ENCODE measurements at places on chromosomes 7 and 10. TPM values are rescaled to one million over a fixed set of nuclear protein-coding genes. Genes with fewer than 3 reads are reported as not detected.

GRCh38 chr10:90175161-90175681 lies 473.8 kb downstream of the KIF20B start:
- no peak for DNase-seq

DNA sequence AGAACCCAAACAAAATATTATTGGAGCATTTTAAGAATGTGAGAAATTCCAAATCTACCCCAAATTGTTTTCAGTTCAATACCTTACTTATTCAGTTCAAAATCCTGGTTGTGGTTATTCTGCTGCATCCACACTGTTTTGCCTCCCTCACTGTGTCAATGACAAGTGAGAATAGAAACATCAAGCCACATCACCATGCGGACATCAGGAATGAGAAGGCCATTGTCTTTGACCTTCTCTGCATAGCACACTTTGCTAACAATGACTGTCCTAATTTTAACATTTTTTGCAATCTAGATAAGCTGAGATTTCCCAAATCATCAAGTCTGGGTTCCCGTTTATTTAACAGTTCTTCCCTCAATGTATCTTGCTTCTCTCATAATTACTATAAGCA lies 93.7 kb downstream of the ELAPOR2 start:
- no peak for DNase-seq

LFNG gene
- 70.1 TPM for total RNA-seq

DNA sequence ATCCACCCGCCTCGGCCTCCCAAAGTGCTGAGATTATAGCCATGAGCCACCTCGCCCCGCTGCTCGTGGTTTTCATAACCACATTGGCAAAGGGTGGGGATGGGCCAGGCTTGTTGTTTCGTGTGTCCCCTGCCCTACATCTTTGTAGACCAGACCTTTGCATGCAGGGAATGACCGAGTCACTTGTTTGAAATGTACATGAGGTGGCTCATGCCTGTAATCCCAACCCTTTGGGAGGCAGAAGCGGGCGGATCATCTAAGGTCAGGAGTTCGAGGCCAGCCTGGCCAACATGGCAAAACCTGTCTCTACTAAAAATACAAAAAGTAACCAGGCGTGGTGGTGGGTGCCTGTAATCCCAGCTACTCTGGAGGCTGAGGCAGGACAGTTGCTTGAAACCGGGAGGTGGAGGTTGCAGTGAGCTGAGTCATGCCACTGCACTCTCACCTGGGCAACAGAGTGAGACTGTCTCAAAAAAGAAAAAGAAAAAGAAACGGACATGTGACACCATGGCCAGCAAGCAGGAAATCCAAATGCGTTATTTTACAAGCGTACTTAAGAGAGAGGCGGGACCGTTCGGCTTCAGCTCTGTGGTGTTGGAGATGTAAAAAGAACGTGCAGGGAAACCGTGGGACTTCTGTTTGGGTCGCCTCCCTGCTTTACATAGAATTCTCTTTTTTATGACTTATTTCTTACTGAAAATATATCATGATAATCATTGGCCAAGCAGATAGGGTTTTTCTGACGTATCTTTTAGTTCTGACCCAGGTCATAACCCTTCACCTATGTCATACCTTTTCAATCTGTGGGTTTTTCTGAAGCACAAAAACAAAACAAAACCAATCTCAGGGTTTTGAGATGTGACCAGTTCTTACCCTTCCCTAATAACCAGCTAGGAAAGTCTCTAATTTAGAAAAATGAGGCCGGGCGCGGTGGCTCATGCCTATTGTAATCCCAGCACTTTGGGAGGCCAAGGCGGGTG lies 45.1 kb downstream of the WIPI2 start:
- no peak for DNase-seq

- DNase-seq: no peak
Measured at GRCh38 chr7:149598721-149599308, 101.2 kb upstream of the ZNF746 start.

- no peak for DNase-seq
Measured at GRCh38 chr7:47320296-47320695, 261.6 kb downstream of the TNS3 start.

ADGRA1 gene
- not detected for total RNA-seq

- no peak for DNase-seq
Measured at GRCh38 chr7:82567841-82568240, 124.3 kb upstream of the CACNA2D1 start.

- DNase-seq: no peak
Measured at GRCh38 chr7:83289419-83289993, 126.8 kb upstream of the PCLO start.

DNA sequence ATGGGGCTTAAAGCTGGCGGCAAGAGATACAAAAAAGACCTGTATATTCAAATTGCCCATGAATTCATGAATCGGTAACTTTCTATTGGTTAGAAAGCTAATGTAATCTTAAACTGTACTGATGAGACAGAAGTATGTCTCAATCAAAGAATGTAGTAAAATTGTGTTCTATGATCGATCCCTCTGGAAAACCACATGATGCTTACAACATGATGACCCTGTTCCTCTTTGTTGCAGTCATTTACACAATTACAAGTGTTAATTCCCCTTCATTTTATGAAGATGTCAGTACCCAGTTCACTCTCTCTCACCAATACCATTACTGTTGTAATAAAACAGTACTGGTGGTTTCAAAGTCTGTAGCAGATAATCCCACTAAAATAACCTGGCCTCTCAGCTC lies 10.1 kb downstream of the KIF5B start:
- no peak for DNase-seq

- DNase-seq: no peak
Measured at GRCh38 chr7:134703782-134704181, 57.1 kb downstream of the BPGM start.

GRCh38 chr7:82530361-82530760 lies 86.8 kb upstream of the CACNA2D1 start:
- DNase-seq: no peak

GRM3 gene
- not detected for total RNA-seq

DNA sequence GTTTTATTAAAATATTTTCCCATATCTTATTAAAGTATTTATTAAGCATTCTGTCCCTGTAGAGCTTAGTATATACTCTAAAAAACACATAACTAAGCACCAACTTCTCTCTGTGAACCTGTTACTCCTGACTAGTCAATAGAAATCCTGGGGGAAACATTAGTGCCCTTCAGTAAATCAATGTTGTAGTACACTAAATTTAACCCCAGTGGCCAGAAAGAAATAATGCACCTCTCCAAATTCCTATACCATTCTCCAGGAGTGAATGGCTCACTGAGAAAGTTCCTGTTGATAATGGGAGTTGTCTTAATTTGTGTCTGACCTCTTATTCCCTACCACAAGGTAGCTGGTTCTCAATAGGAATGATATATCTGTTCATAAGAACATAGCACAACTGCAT lies 188.2 kb downstream of the SEMA3D start:
- DNase-seq: no peak

- DNase-seq: no peak
Measured at GRCh38 chr10:8912108-8912507, 857.6 kb downstream of the GATA3 start.

PTPN20 gene
- total RNA-seq: 2.7 TPM
